HuH-7.5 (cell line): ENCODE measurements at places on chromosomes 13 and 19.

GRCh38 chr13:105220063-105220462 is 1315.4 kb downstream of the EFNB2 start:
- no peak for DNase-seq

DNA sequence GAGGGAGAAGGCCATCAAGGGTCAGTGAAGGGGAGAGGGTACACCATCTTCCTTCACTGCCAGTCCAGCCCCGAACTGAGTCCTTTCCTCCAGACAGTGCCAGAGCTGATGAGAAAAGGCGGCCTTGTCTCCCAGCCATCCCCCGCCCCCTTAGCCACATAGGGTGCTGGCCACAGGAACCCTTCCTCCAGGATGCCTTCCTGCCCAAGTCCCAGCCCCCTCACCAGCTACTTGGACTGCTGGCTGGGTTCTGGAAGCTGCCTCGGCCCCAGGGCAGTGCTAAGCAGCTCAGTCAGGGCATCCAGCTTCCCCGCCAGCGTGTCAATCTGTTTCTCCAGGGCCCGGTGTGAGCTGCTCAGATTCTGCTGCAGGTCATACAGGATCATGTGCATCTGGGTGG is 12.6 kb upstream of the SMG9 start:
- DNase-seq: no peak

GRCh38 chr13:67803118-67803517 is 573.0 kb upstream of the PCDH9 start:
- DNase-seq: no peak

DNA sequence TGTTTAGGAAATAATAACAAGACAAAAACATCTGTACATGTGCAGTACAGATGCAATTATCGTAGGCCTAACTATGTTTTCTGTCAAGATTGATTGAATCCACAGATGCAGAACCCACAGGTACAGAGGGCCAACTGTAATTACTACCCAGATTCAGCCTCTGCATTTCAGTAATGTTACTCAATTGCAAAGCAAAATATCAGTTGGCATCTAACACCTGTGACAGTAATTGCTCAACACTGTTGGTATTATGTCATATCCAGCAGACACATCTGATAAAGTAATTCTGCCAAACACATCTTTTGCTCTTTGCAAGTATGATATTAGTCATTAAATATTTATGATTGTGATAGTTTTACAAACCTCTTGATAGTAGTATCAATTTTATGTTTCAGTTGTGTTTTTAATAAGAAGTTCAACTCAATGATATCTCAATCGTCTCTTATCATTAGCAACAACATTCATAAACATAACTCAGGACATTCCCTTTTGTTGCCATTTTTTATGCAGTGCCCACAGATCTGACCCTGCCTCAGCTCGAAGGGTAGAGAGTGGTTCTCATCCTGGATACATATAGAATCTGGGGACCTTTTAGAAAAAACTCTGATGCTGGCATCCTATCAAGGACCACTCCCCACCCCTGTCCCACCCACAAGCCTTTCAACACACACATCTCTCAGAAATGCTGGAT is 104.7 kb downstream of the MYCBP2 start:
- no peak for DNase-seq

- no peak for DNase-seq
These were observed 50.3 kb upstream of the ANKRD10 start for GRCh38 chr13:110965038-110965754.

DNA sequence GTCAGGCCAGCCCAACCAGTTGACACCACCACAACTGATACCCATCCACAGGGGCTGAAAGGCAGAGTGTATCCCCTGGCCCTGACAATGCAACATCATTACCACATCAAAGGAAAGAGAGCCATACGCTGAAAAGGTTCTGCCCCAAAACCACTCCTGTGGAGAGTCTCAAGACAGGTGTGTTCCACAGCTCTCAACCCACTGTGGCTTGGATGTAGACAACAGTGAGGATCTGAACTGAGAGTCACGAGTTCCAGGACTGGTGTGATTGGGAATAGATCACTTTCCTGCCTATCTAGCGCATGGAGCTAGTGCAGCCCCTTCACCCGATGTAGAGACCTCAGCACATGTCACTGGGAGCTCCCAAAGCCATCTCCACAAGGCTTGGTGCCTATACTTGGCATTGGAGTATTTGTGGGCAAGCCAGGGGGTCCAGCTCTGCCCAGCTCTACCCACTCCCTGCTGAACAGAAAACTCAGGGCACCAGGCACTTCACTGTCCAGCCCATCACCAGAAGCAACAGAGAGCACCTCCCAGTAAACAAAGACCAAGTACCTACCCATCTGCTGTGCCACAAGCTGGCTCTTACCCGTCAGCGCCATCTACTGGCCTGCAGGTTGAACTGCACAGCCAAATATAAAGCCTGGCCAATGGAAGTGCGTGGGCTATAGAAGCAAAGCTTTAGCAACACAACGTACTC is 579.5 kb downstream of the UQCRFS1 start:
- no peak for DNase-seq

GRCh38 chr13:51311957-51312520 is 27.5 kb upstream of the SERPINE3 start:
- no peak for DNase-seq

- DNase-seq: no peak
These were observed 393.5 kb upstream of the GPC6 start for GRCh38 chr13:92833071-92833470.
